ENCODE measurements at places on chromosomes 16 and 17.

- DNase-seq, result peak; percentile 71
Observed at GRCh38 chr17:20121359-20122253, 112.4 kb downstream of the SPECC1 start.

GRCh38 chr16:20202747-20203146, 124.6 kb downstream of the GP2 start:
- no peak for DNase-seq

DNA sequence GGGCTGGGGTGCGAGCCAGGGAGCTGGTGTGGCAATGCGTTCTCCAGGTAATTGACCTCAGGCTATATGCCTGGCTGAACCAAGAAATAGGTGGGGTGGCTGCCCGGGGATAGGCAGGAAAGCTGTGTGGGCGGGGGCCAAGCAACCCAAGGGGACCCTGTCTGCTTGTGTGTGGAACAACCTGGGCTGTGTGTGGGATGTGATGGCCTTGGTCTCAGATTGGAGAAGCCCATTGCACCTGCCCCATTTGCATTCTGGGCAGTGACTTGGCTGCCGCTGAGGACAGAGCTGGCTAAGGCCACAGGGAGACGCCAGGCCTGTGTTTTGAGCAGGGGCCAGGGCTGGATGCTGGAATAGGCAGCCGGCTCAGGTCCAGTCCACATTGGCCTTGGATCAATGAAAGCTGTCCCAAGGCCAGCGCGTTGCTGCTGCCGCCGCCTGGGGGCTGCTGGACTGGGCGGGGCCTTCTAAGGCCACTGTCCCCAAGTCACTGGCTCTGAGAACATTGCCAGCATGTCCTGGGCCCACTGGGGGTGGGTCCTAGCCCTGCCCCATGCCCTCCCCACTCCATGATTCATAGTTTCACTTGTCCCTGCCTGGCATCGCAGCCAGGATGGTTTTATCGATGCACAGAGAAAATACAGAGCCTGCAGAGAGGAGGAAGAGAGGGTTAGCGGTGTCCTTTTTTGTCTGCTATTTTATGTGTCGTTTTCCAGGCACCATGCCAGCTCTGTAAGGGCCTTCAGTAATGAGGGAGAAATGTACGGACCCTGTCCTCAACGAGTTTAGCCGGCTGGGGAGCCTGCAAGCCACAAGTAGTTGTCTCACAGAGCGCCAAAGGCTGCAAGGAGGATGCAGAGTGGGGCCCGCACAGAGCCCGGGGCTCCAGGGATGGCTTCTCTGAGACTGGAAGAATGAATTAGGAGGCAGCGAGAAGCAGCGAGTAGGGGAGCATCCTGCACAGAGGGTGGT, 43.9 kb downstream of the NKD1 start:
- DNase-seq, result no peak

DNA sequence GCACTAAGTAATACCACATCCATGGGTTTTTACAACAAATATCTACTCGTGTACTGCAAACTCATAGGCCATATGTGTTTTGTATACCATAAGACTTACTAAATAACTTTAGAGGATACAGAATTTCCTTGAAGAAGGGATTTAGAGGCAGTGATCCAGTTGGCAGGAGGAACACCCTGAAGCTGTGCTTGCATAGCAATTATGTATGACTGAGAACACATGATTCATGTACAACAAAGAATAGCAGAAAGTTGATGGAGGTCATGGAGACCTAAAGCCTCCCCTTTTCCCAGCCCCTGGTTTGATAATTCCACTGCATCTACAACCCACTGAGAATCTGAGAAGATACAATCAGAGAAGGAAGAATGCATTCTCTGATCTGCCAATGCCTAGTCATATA, 83.8 kb upstream of the PMFBP1 start:
- DNase-seq, result no peak

DNA sequence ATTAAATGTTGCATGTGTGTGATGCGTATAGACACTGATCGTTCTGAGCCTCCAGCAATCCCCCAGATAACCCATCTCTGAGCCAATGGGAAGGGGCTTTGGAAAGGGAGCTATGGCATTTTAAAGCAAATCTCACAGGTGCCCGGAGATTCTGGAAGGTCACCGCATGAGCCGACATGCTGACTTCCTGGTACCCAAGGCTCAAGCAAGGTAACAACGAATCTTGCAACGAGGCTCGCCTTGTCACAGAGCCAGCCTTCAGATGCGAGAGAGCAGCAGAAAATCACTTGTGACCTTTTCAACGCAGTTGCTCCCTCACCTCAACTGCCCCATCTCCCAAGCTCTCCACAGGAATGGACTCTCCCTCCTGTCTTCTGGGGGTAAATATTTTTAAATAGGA, 154.8 kb upstream of the CDH5 start:
- DNase-seq, result no peak

GRCh38 chr17:5530265-5531084, 44.1 kb downstream of the MIS12 start:
- no peak for DNase-seq

- DNase-seq, result no peak
Observed at GRCh38 chr16:88864099-88864498, 2.4 kb downstream of the PABPN1L start.
